C1 segment of cervical spinal cord (tissue), 14 donors: ENCODE measurements at places on chromosomes 12 and 14.

- DNase-seq, result no peak
Observed at GRCh38 chr12:123097561-123098084, 53.3 kb downstream of the PITPNM2 start.

GRCh38 chr14:75497191-75497590 lies 25.1 kb upstream of the BATF start:
- no peak for DNase-seq

GRCh38 chr12:71276541-71276940 lies 118.7 kb upstream of the TSPAN8 start:
- no peak for DNase-seq

DNA sequence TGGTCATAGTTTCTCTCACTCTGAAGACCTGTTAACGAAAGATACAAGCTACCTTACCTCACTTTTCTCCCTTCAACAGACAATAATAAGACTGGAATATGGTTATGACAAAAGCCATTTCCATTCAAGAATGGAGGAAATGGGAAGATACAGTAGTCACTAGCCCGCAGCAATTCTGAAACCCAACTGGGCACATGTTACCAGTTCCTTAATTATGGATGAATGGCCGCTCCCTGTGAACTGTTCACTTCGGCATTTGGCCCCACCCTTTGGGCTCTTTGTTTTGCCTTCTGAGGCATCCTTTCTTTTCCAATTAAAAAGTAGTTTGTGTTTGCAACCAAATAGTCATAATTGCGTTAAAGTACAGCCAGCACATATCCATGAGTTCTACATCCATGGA lies 19.0 kb downstream of the TRHDE start:
- DNase-seq, result no peak

DNA sequence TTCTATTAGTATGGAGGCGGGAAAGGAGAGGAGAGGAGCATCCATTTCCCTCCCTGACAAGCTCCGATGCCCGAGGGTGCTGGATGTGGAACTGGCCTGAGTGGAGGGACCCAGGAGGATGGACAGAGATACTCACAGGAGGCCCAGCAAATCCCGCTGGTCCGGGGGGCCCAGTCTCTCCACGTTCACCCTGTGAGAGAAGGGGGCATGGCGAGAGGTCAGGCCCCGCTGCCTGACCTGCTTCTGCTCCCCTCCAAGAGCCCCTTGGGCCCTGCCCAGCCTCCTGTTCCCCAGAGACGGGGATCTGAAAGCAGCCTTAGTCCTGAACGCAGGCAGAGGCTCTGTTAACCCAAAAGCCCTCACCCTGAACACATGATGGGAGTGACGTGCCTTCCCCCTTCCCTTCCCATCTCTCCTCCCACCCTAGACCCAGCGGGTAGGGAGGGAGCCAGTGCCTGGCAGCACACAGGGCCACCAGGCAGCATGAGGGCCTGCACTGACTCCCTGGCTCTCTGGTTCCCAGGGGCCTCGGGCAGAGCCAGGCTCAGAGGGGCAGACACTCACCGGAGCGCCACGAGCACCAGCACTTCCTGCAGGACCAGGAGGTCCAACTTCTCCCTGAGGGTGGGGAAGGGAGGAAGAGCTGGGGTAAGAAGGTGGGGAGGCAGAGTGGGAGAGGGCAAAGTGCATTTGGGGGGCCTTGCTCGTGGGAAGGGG lies 17.5 kb downstream of the TMEM106C start:
- no peak for DNase-seq

DNA sequence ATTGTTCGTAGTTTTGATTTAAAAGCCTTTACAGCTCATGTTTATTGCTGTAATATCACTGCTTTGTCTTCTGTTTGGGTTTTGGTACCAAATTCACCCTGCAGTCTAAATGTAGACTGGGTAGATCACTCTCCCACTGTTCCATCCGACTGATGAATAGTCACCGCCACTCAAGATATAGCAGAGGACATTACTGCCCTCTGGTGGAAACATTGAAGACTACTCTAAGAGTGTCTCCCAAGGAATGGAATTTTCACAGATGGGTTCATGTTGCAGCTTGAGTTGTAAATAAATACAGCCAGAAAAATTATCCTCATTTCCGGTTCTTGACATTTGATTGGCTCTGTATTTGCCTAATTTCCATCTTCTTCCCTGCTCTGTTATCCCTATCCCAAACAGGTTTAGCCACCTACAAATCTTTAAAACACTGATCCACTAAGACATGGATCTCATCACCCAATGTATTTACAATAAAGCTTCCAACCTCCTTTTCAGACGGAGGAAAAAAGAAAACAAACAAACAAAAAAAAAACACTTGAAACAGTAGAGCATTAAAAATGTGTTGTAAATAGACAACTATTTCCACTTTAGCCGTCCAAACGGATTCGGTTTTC lies 198.3 kb upstream of the CPNE8 start:
- DNase-seq, result no peak

DNA sequence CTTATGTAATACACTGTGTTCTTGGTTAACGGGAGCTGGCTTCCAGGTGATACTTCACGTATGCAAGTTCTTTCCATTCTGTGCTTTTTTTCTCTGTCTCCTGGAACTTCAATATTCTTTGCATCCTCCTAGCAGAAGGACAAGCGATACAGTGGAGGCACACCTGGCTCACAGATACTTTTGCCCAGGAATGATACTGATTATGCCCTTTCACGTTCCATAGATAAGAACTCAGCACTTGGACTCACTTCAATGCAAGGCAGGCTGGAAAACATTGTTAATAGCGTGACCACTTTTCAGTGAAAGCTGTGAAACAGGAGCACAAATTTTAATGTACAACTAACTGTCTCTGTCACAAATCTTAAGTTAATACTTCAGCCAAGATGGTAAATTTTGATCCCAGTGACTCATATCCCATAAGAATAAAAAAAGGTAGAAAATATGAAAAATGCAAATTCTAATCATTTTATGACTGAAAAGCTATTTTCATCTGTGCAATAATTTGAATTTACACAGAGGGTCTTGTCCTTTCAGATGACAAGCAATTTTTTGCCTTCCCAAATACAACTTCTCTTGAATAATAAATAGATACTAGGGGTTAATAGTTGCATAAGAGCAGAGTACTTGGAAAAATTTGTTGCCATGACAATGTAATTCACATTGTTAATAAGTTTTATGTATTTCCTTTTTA lies 919.0 kb downstream of the GALC start:
- DNase-seq, result no peak
